ENCODE measurements at places on chromosomes 3 and 15. TPM values are rescaled to one million over a fixed set of nuclear protein-coding genes. Genes with fewer than 3 reads are reported as not detected.

DNA sequence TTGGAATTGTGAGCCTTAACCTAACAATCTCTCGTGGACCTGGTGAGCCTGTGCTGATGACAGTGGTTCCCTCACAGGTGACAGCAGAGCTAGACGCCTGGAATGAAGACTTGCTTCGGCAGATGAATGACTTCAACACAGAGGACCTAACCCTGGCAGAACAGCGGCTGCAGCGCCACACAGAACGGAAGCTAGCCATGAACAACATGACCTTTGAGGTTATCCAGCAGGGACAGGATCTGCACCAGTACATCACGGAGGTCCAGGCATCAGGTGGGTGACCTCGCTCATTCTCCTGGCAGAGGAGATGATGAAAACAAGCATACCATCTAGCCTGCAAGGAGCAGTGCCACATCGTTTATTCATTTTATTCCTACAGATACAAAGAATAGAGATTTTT, 316.9 kb upstream of the UMPS start:
- no peak for DNase-seq
- H3K4me3 ChIP-seq: no peak overlapping the region
- H3K27ac ChIP-seq: no peak overlapping the region
- no peaks in the 10 kb centered on the region for H3K36me3 ChIP-seq
- H3K4me1 ChIP-seq: no peaks in the 10 kb centered on the region

DNA sequence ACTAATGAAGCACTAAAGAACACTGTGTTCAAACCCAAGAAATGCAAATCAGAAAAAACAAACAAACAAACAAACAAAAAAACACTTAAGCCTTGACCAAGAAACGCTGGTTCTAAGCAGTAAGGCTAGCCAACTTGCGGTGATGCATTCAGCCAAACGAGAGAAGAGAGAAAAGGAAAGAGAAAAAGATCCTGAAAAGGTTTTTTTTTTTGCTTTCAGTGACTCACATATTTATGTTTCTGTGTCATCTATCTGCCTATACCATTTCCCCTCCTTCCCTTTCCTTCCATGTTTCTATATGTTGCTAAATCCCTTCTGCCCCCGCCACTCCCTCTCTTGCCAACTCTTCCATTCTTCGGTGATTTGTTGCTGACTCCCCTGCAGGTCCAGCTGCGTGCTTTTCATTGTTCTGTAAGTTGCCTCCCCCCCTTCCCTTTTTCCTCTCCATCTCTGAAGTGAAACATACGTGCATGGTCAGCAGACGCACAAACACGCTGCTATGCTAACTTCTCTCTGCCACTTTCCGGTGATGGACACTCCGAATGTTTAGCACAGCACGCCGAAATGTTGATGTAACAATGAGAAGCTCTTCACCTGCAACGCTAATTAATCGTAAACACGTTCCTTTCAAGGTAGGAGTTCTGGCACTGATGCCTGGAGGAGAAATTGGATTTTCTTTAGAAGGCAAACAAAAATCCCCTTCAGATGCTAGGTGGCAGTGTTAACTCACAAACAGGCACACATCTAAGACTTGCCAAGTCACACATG, 154.4 kb downstream of the TUSC7 start:
- no peak overlapping the region for H3K4me3 ChIP-seq
- H3K36me3 ChIP-seq: no peaks in the 10 kb centered on the region
- H3K4me1 ChIP-seq: peaks cover 3% of the 10 kb centered on the region
- H3K27ac ChIP-seq: peak overlapping the region; percentile 29
- DNase-seq: peak; percentile 67
- no peaks in the 10 kb centered on the region for H3K27me3 ChIP-seq

GRCh38 chr3:70658513-70659310, 346.3 kb upstream of the MDFIC2 start:
- DNase-seq: no peak
- H3K4me3 ChIP-seq: no peak overlapping the region
- no peaks in the 10 kb centered on the region for H3K27me3 ChIP-seq
- no peak overlapping the region for H3K27ac ChIP-seq

DNA sequence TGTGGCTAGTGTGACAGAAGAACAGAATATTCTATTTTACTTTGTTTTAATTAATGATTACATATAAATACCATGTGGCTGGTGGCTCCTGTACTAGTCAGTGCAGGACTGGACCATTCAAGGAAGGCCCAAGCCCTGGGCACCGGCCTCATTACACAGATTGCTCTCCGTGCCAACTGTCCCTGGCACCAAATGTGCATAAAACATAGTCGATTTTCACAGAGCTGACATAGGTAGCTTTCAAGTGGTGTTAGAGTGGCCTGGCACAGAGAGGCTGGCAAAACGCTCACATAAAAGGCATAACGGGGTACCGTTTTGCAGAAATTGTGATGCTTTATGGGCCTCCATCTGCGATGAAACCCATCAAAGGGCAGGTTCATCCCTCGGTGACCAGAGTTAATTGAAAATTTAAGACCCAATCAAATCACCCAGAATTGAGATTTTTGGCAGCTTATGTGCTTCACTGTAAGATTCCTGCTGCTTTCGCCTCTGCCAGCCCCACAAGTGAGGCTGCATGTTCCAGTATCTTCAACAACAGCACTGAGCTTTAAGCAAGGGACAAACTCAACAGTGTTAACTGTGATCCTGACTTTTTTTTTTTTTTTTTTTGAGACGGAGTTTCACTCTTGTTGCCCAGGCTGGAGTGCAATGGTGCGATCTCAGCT, 25.9 kb downstream of the RFTN1 start:
- H3K4me3 ChIP-seq: no peak overlapping the region
- H3K36me3 ChIP-seq: peaks cover 5% of the 10 kb centered on the region
- no peak overlapping the region for H3K27ac ChIP-seq
- H3K27me3 ChIP-seq: no peaks in the 10 kb centered on the region
- peaks cover 5% of the 10 kb centered on the region for H3K4me1 ChIP-seq
- DNase-seq: no peak

DNA sequence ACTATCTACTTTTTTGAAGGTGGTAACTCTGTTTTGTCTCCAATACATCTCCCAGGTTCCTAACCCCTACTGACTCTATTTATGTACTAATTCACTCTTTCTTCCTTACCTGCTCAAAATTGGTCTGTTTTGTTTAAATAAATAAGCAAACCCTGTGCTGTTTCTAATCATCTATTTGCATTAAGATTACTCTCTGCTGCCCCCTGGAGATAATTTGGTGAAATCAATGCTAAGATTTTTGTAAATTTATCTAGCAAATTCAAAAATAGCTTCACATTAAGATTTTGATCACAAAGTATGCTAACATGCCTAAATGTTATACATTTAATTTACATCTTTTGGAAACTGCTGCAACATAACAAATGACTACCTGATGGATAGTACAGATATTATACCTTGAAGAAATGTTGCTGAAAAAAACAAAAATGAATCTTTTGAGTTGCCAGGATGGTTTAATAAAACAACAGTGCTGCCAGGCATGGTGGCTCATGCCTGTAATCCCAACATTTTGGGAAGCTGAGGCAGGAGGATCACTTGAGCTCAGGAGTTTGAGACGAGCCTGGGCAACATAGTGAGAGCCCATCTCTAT, 4.4 kb upstream of the CD200R1 start:
- H3K4me3 ChIP-seq: no peak overlapping the region
- H3K27me3 ChIP-seq: no peaks in the 10 kb centered on the region
- no peak for DNase-seq
- H3K27ac ChIP-seq: no peak overlapping the region
- H3K4me1 ChIP-seq: no peaks in the 10 kb centered on the region

Gene PLA2G4E
- not detected for total RNA-seq

Gene AZI2
- 36.7 TPM for total RNA-seq

Measured in H9 (cell line).